ENCODE measurements at places on chromosomes 7 and 10. TPM values are rescaled to one million over a fixed set of nuclear protein-coding genes. Genes with fewer than 3 reads are reported as not detected.

Gene C10orf105
- total RNA-seq, result 0.04 TPM

- DNase-seq, result no peak
Observed at GRCh38 chr10:130992802-130993523, 318.6 kb downstream of the TCERG1L start.

Gene RBP4
- not detected for total RNA-seq

GRCh38 chr7:69776611-69777010 lies 178.3 kb downstream of the AUTS2 start:
- no peak for DNase-seq

GRCh38 chr10:22476601-22477321 lies 131.5 kb downstream of the SPAG6 start:
- no peak for DNase-seq

Gene FUOM
- 34.6 TPM for total RNA-seq

Gene GDF10
- total RNA-seq, result 0.18 TPM

Gene ATOH7
- not detected for total RNA-seq

DNA sequence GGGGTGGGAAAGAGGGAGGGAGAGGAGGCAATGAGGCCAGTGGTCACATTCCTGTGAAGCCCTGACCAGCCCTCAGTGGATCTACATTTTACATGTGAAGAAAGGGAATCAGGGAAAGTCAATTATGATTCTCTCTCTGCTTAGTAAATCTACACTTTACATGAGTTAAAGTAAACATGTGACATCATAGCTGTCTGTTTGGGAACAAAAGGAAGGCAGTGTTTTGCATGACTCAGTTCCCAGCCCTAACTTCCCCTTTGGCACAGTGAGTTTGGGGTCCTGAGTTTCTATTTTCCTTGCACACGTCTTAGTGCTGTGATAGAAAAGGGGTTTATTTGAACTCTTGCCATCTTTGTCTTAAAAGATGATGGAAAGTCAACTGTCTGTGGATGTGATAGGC lies 615.1 kb downstream of the SDK1 start:
- no peak for DNase-seq

Gene FRMD4A
- total RNA-seq, result 2.1 TPM

DNA sequence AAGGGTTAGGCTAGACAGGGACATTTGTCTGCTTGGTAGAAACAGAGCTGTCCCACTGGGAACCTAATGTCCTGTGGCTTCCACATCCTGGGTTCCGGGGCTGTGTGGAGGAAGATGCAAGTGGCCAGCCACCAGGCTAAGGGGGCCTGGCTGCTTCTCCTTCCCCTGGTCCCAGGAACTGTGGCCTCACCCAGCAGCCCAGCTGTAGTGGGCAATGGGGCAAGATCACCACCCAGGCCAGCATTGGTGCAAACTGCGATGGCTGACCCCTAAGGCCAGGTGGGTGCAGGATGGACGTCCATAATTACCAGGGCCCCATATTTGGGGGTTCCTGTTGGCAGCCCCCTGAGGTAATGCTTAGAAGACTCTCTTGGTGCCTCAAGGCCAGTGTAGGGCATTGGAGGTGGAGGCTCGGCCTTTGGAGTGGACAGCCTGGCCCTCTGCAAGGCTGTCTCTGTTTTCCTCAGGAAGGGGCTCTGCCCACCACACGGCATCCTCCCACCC lies 226.7 kb downstream of the TCF7L2 start:
- DNase-seq, result no peak

DNA sequence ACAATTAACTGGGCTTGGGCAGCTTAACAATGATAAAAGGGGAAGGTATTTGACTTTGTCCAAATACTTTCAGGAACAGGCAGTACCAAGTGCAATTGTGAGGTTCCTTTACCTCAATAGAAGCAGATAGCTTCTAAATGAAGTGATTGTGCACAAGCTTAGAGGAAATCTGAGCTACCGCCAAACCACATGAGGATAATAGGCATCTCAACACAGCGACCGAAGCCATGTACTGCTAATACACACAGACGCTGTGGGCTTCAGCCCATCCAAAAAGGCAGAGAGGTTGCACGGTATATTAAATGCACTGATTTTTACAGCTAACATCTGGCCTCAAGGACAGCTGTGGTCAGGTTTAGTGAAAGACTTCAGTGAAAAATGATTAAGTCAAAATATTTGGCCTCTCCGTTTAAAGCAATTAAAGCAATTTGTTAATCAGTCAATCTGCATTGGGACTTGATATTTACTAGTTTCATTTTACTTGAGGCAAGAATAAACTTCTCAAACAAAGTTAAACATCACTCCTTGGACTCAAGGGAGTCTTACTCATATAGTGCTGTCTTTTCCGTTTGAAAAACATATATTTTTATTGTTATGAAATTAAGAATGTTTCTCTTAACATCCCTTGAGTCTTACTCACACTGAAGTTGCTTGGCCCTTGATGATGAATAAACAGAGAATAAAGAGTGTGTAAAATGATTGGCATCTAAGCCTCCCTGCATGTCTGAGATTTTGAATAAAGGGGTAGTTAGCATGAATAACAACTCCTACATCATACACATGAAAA lies 306.3 kb downstream of the C7orf25 start:
- DNase-seq, result no peak

- DNase-seq, result no peak
Observed at GRCh38 chr7:28608237-28608656, 195.9 kb downstream of the CREB5 start.

DNA sequence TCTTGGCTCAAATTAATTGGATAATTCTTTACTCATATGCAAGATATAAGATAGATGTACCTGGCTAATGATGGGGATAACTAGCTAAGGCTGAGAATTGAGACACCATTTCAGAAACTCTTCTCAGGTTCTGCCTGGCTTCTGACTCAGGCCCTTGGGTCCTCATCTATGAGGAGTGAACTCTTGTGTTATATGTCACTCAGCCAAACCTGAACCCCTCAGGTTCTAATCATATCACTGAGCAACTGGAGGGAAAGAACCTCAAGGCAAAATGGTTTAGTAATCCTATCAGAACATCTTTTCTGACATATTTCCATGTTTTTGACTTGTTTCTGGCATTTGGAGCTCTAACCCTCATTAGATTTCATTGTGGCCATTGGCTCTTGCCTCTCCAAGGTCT lies 100.4 kb downstream of the CPED1 start:
- no peak for DNase-seq

Gene SNX10
- total RNA-seq, result 45.0 TPM

All from CD8-positive, alpha-beta memory T cell (primary cell).